ENCODE measurements at places on chromosomes 2 and 18. TPM values are rescaled to one million over a fixed set of nuclear protein-coding genes. Genes with fewer than 3 reads are reported as not detected.

CENPA gene
- polyA plus RNA-seq: 3.5 TPM

SERPINB3 gene
- not detected for polyA plus RNA-seq

- no peak for DNase-seq
Measured at GRCh38 chr2:31217465-31218200, at the start of gene CAPN14. TSS of gene CAPN14 (minus strand) at chr2:31217515. CDS start at chr2:31205447, 12,068 bp downstream.

DNA sequence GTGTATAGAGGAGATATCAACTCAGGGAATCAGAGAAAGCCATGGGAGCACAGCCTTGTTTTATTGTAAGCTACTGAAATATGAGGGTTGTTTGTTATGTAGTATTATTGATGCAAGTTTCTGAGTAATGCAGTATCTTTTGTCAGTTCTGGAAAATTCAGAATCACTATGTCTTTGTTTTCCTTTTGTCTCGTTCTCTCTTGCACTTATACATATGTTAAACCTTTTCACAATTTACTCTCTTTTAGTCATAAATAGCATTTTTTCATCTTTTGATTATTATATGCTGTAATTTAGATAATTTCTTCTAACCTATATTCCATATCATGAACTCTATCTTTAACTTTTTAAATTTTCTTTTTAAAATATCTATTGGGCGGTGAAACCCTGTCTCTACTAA is 85.0 kb upstream of the COL3A1 start:
- DNase-seq: no peak

- no peak for DNase-seq
Measured at GRCh38 chr2:43356774-43357173, 130.4 kb upstream of the ZFP36L2 start.

DNA sequence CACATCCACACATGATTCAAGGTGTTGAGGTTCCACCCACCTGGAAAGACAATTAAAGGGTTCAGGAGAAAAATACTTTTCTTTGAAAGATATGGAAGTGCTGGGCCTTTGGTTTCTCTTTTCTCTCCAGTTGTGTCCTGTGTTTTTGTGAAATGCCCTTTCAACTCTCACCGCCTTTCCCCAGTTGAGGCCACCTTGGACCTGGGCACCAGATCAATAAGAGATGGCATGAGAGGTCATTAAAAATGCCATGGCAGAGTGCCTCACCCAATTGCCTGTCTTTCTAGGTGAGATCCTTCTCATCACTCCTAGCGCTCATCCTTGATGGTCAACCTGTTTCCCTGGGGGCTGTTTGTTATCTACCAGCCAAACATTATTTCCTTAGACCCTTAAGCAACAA is 453.9 kb downstream of the TSN start:
- DNase-seq: no peak

DNA sequence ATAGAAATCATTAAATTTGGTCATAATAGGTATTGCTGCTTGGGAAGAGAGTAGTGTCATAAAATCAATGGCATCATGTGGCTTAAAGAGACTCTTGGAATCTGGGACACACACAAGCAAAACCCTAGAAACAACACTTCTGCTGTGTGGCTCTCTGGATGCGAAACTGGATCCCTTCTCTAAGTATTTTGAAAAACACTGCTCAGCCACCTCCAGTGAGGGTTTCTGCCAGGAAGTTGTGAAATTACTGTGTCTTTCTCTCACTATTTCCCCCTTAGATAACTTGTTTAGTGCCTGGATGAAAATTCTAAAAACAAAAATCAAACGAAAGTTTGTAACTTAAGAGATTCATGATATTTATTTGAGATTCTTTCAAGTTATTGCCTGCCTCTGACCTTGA is 163.8 kb downstream of the RHBDD1 start:
- no peak for DNase-seq

GRCh38 chr2:160909781-160910242 is 250.4 kb upstream of the TANK start:
- no peak for DNase-seq

GRCh38 chr18:32582455-32582854 is 111.8 kb upstream of the GAREM1 start:
- no peak for DNase-seq

KCNE4 gene
- 3.9 TPM for polyA plus RNA-seq

DNA sequence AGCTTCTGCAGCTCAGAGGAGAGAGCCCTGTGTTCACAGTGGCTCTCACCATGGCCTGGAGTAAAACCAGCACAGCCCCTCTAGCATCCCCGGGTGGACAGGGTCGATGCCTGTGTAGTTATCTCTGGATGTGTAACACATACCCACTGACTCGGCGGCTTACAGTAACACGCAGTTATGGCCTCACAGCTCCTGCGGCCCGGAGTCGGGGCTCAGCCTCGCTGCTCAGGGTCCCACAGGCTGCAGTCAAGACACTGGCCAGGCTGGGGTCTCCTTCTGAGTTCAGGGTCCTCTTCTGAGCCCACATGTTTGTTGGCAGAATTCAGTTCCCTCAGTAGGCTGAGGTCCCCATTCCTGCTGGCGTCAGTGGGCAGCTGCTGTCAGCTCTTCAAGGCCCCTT is 2.5 kb upstream of the RAB17 start:
- no peak for DNase-seq

FABP1 gene
- 0.48 TPM for polyA plus RNA-seq

DNA sequence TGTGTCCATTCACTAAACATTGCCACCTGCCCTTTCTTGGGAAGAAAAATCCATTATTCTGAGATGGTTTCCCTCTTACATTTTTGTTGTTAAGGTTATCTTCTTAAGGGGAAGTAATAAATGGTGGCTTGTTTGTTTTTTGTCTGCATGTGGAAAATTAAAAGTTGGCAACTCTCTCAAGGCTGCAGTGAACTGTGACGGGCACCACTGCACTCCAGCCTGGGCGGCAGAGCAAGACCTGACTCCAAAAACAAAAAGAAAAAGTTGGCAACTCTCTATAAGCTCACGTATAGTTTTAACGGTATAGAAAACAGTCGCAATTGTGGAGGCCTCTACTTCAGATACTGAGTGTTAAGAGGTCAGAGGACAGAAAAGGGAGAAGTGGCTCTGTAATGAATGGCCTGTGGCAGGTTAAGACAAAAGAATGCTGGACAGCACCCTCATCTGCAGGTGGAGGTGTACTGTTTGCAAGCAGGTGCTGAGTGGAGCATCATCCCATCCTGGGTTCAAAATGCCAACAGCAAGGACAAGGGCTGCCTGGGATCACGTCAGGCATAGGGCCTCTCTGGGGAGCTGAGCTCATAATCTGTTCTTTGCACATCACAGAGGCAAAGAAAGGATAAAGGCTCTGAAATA is 16.7 kb downstream of the L3MBTL4 start:
- no peak for DNase-seq

GRCh38 chr2:158686210-158686691 is 108.9 kb upstream of the DAPL1 start:
- no peak for DNase-seq

DNA sequence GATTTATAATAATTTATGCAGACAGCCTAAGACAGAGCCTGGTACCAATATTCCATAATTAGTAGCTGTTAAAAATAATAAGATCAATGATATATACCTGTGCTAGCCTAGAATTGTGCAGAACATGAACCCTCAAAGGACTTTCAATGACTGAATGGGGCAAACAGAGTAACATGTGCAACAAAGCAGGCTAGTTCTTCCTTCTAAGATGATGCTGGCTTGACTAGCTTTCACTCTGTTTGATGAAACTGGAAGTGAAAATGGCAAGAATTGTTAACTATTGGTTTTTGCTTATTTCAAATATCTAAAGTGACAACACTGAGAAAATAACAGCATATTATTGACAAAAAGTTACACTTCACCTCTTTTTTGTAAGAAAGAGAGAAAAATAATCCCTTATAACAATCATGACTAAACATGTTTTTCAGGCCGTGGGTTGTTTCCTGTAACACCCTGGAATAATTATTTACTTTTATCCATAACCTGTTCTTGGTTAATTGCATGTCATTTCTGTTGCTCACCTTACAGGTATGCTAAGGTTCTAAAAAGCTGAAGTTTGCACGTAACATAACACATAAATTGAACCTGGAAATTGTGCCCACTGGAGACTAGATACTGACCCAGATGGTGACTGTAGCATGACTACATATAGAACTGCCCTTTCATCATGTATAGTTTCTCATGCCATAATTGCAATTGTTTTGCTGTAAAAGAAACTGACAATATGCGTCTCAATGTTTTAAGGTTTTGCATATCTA is 108.7 kb downstream of the C18orf54 start:
- no peak for DNase-seq

DNA sequence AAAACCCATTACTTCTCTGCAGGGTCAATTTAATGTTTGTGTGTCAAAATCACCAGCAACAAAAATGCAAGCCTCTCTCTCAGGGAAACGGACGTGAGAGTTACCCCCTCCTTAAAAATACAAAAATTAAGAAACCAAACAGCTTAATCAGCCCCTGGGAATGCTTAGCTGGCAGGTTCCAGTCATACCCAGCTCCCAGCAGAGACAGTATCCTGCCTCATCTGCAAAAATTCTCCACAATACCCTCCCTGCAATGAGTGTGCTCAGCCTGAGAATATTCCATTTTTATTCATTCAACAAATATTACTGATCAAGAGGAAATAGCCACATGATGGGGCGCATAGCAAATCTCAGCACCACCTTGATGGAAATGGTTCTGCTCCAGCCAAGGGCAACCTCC is 36.3 kb downstream of the ST8SIA5 start:
- DNase-seq: no peak

DNA sequence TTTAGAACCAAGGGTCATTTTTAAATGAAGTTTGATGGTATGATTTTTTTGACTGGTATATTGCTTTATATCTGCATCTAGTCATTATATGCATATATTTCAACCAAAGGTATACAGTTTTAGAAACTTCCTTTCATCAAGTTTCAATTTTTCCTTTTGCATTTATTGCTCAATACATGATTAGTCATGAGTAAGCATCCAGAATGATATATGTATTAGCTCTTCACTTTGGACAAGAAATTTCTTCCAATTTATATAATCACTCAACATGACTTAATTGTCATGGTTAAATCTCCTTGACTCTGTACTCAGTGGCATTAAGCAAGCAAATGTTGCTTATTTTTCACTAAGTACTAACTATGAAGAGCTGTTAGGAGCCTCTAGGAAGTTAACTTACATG is 123.6 kb downstream of the PLCL1 start:
- no peak for DNase-seq

DNA sequence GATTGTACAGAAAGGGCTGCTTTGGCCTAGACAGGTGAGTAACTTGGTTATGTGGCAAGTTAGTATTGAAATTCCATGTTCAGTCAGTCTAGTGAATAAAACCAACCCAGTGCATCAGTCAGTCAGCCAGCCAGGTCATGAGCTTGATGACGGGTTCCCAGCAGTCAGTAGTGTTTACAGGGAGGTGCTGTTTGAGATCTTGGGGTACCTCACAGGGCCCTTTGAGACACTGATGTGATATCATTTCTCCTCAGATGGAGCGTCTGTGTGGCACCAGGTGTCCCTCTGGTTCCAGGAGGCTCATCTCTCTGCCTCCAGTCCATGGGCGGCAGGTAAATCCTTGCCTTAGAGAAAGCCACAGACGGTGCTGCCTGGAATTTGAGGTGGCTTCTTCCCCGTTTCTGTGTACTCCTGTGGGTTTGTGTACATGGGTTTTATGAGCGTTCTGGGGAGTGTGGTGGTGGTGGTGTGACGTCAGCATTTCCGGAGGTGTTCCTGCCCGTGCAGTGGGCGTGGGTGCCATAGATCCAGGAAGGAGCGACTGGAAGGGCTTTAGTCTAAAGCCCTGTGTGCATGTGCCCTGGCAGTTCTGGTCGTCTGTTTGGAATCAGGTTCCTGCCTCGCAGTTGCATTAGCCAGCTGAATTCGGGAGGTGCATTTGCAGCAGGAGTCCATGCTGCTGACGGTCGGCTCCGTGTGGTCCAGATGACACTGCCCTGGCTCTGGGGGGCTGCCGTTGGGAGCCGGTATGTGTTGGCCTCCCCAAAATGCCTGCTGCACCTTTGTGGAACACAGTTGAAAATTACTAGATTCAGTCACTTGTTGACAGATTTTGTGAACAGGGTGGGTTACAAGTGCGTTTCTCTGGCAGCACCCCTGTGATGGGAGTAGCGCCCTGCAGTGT is 2.1 kb downstream of the CTDP1 start:
- DNase-seq: no peak

ANKRD30B gene
- 0.06 TPM for polyA plus RNA-seq

REEP1 gene
- polyA plus RNA-seq: 76.7 TPM

DNA sequence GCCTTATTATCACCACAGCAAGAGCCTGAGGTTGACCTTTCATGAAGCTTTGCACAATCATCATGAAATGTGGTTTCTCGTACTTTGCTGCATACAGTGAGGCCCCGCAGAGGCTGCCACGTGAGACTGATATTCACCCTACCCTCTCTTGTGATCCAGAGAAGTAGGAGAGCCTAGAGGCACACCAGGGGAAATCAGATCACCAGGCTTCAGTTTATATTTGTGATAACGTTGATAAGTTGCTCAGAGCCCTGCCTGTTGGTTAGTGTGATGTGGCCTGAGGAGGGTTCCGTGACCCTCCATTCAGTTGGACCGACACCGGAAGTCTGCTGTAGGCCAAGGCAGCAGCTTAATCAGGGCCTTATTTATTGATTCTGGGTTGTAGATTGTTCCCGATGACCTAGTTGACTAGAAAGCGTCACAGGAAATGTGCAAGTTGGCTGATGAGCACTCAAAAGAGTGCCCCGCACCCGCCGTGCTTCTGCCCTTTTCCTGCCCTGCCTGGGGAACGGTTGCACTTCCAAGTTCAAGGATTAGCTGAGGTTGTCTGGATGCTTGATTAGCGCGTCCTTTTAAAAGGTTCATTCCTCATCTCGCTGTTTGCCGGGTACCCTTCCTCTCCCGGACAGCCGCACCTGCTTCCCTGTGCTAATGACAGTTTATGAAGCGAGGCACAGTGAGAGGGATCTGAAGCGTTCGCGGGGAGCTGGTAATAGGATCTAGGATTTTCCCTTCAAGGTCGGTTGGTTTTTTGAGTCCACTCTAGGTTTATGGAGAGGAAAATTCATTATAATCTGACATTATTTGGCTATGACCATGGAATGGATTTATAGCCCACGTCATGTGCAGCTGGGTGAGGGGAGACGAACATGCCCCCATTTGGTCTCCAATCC is 146.4 kb downstream of the SH3RF3 start:
- no peak for DNase-seq

GRCh38 chr2:212712991-212713390 is 174.4 kb upstream of the ERBB4 start:
- DNase-seq: no peak

- no peak for DNase-seq
Measured at GRCh38 chr2:193895226-193895625, 1700.5 kb upstream of the TMEFF2 start.

GRCh38 chr2:101446869-101447268 is 28.0 kb downstream of the RFX8 start:
- no peak for DNase-seq

KCNIP3 gene
- 7.9 TPM for polyA plus RNA-seq

Data from forelimb muscle (tissue), 1 donor.